ENCODE measurements at places on chromosomes 5 and 9.

DNA sequence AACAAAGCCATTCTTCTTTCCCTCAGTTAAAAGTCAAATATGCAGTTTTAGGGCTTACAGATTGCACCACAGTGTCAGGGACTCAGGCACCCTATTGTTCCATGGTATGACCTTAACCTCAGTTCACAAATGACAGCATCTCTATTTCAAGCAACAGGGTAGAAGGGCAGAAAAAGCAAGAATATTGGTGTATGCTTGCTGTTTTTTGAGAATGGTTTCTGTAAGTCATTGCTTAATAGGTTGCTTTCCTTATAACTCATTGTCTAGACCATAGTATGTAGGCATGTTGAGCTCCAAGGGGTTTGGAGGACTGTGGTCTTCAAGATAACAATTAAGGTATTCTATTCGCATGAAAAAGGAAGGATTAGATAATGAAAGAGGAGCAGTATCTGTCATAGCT is 183.5 kb upstream of the EDIL3 start:
- DNase-seq: no peak

- DNase-seq: no peak
These were observed 685.8 kb downstream of the MAT2B start for GRCh38 chr5:164191240-164191639.

GRCh38 chr5:37077146-37077545 is 172.0 kb downstream of the CPLANE1 start:
- DNase-seq: no peak

DNA sequence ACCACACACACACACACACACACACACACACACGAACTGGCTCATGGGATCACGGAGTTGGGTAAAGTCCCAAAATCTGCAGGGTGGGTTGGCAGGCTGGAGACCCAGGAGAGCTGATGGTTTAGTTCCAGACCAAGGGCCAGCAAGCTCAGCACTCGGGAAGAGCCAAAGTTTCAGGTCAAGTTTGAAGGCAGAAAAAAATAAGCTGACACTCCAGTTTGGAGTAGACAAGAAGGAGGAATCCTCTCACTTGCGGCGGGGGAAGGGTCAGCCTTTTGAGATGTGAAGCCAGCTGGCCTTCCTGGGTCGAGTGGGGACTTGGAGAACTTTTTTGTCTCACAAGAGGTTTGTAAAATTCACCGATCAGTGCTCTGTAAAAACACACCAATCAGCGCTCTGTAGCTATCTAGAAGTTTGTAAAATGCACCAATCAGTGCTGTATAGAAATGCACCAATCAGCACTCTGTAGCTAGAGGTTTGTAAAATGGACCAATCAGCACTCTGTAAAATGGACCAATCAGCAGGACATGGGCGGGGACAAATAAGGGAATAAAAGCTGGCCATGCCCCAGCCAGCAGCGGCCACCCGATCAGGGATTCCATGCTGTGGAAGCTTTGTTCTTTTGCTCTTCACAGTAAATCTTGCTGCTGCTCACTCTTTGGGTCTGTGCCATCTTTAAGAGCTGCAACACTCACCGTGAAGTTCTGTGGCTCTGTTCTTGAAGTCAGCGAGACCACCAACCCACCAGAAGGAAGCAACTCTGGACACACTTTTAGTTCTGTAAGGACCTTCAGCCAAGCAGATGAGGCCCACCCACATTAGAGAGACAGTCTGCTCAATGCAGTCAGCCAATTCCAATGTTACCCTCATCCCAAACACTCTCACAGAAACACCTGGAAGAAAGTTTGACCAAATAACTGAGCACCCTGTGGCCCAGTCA is 37.8 kb upstream of the UNC5A start:
- no peak for DNase-seq

- DNase-seq: no peak
These were observed 13.8 kb downstream of the AOPEP start for GRCh38 chr9:94740145-94740840.

- DNase-seq: no peak
These were observed 19.0 kb downstream of the HMGCS1 start for GRCh38 chr5:43294226-43294625.

DNA sequence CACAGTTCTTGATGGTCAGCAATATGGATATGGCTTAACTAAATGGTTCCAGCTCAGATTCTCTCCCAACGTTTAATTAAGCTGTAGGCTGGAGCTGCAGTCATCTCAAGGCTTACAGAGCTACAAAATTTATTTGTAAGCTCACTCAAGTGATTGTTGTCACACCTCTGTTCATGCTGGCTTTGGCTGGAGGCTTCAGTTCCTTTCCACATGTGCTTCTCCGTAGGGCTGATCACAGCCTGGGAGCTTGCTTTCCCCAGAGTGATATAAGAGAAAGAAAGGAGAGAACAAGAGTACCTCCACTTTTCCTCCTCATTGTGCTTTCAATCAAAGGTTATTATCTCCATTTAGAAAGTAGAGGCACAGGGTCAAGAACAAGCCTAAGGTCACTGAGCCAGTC is 182.7 kb upstream of the KCNN2 start:
- DNase-seq: no peak

DNA sequence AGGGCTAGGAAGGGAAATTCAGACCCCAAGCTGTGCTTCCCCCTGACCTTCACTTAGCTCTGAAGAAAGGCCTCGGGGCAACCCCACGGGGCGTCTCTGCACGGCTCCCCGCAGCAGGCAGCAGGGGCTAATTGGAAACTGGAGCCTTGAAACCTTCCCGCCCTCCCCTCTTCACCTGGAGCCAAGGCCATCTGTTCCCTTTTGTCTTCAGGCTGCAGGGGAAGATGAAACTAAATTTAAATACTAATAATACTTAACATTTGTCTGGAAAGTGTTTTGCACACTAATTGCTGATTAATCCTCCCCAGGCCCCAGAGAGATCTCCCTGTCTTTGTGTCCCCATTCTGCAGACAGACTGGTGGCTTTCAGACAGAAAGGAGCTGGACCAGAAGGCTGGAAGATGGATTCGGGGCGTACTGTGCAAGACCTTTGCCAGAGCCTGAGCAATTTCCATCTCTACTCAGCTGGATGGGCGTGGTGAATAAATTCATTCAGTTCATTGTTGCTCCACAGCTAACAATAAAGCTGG is 34.1 kb upstream of the CPLX2 start:
- no peak for DNase-seq

All from NCI-H2029 (cell line).